ENCODE measurements at places on chromosomes 5 and 9.

- DNase-seq = no peak
These were observed 41.3 kb upstream of the CACNA1B start for GRCh38 chr9:137836151-137836830.

DNA sequence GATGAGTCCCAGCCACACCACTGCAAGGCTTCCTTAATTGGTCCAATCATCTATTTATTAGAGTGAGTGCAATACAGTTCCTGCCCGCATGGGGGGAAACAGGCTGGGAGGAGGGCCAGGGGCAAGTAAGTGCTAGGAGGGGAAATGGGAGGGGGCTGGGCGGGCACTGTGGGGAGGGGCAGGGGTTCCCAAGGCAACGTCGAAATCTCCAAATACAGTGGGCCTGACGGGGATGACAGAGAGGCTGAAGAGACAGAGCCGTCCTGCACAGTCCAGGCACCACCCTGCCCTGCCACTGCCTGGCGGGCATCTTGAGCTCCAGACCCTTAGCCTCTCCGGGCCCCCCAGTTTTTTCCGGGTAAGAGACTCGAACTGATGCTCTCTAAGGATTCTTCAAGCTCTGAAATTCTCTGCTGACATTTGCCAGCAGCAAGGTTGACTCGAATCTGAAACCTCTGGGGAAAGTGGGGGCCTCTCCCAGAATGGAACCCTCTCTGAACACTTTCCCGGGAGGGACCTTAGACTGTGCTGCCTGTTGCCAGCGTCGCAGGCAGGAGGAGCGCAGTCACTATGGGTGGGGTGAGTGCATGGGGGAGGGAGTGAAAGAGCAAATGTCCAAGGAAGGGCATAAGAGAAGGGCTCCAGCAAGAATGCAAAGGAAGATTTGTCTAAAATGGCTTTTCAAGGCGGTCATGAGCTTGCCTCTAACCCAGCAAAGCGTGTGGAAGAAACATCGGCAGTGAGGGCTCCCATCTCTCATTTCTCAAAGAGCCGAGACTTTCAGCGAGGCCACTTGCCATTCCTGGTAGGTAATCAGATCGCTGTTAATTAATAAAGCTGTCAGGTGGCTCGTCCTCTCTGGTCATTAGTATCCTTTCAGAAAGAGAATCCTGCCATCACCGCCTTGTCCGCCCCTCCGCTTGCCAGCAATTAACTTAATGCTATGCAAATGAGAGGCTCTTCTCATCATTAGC is 99.0 kb downstream of the GTF3C4 start:
- DNase-seq = peak; percentile 44

- DNase-seq = no peak
These were observed 36.0 kb upstream of the NOTCH1 start for GRCh38 chr9:136581614-136582447.

DNA sequence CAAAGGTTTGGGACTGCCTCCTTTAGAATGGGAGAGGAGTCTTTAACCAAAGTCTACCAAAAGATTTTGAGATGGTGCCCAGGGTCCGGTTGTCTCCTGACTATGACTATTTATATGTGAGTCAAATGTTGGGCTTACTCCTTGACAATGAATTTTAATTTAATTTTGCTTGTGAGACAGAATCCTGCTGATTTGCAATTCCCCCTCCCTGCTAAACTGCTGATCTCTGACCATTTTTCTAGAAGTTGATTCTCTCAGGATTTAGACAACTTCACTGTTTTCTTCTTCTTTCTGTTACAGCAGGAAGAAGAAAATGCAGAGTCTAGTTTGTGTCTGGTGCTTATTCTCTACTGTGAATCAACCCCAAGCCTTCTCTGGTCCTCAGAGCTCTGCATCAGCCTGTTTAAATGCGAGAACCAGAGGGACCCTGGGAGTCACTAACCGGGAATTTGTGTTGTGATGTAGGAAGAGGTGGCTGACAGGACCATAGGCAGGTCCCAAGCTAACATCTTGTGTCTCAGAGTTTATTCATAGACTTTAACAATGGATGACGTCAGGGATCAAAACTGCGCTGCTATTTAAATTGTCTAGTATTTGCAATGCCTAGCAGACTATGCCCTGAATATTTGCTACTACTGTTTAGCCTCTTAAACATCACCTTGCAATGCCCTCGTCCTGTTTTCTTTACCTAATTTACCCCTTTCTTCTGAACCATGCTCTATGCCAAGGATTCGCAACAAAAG is 124.0 kb upstream of the TAF11L2 start:
- no peak for DNase-seq

DNA sequence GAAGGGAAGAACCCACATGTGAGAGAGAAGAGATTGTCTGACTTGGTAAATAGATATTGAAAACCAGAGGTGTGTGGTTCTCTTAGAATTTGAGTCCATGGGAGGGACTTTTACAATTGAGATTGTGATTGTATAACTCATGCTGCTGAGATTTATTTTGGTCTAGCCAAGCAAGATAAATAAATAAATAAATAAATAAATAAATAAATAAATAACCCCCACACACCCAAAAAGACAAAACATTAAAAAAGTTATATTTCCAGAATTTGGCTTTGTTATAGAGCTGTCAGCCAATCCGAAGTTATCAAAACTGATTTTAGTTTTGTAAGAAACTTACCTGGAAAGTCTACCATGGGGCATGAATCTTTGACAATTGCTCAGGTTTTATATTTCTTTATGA is 416.6 kb downstream of the ZSWIM6 start:
- DNase-seq = no peak
